ENCODE measurements at places on chromosomes 5 and 9.

GRCh38 chr9:81537964-81538363 is 151.4 kb downstream of the TLE1 start:
- no peak for DNase-seq

DNA sequence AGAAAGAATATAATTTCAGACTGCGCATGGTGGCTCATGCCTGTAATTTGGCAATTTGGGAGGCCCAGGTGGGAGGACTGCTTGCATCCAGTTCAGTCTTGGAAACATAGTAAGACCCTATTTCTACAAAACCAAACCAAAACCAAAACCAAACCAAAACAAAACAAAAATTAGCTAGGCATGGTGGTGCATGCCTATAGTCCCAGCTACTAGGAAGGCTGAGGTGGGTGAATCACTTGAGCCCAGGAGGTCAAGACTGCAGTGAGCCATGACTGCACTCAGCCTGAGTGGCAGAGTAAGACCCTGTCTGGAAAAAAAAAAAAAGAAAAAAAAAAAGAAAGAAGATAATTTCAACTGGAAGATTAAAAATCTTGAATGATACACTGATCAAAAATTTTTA is 137.0 kb upstream of the ACOT12 start:
- no peak for DNase-seq

GRCh38 chr9:86039991-86040860 is 59.1 kb downstream of the GOLM1 start:
- no peak for DNase-seq

GRCh38 chr5:108548684-108549596 is 167.0 kb upstream of the FBXL17 start:
- no peak for DNase-seq

DNA sequence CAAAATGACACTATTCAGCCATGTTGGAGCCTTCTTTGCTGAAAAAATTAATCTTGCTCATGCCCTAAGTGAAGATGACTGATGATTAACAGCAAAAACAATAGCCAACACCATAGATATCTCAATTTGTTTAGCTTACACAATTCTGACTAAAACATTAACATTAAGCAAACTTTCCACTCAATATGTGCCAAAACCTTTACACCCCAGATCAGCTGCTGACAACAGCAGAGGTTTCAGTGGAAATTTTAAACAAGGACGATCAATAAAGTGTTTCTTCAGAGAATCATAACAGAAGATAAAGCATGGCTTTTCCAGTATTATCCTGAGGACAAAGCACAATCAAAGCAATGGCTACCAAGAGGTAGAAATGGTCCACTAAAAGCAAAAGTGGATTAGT is 254.4 kb upstream of the GRAMD2B start:
- DNase-seq = no peak

GRCh38 chr5:10988622-10989021 is 227.6 kb upstream of the DAP start:
- DNase-seq = no peak

Measured in AG08396 (cell line).